Stimulated activated CD8-positive, alpha-beta memory T cell treated with anti-CD3 and anti-CD28 coated beads, Interleukin-15, amount 100 ng/mL, for 4 hours (primary cell): ENCODE measurements at places on chromosomes 4 and X.

- no peak for DNase-seq
Observed at GRCh38 chr4:4362991-4363697, 23.8 kb upstream of the NSG1 start.

DNA sequence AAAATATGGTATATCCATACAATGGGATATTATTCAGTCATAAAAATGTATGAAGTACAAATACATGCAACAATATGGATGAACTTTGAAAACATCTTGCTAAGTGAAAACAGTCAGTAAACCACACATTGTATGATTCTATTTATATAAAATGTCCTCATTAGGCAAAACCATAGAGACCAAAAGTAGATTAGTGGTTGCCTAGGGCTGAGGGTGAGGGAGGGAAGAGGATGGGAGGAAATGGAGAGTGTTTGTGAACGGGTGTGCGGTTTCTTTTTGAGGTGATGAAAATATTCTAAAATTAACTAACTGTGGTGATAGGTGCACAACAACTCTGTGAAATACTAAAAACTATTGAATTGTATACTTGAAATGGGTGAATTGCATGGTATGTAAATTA, 29.6 kb downstream of the TEX11 start:
- no peak for DNase-seq

DNA sequence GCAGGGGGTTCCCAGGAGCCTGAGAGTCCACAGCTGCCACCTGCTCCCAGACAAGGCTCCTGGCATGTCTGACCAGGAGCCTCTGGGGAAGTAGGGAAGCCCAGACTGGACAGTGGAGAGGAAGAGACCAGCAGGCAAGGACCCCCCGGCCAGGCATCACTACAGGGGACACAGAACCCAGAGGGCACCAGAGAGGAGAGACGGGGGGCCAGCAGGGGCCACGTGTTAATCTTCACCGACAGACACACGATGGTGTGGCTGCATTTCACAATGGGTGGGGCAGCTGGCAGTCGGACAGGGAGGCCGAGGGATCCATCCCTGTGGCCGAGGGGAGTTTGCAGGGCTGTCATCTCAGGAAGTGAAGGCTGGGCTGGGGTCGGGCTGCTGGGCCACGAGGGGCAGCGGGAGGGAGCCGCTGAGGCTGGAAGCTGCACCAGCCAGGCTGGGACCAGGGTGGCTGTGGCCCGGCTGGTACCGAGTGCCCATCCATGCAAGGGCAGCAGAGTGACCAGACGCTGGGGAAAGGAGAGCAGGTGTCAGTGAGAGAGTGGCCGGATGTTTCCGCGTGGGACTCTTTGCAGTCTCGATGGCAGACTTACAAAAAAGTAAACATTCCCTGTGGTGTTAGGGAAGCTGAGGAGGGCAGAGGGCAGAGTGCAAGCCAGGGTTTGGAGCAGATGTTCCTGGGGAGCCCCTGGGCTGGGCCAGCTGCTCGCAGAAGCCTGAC, 4.7 kb downstream of the PDE6B start:
- DNase-seq, result no peak

GRCh38 chrX:24646006-24646405, 1.1 kb downstream of the PCYT1B start:
- DNase-seq, result no peak

- DNase-seq, result no peak
Observed at GRCh38 chr4:138953961-138954371, 61.6 kb upstream of the NOCT start.

- DNase-seq, result no peak
Observed at GRCh38 chrX:15790769-15791290, 546 bp downstream of the ZRSR2 start.

GRCh38 chr4:3441501-3442459, at the start of gene HGFAC:
Gene HGFAC (plus strand): TSS chr4:3441968. CDS start chr4:3442002, 34 bp downstream.
- no peak for DNase-seq

DNA sequence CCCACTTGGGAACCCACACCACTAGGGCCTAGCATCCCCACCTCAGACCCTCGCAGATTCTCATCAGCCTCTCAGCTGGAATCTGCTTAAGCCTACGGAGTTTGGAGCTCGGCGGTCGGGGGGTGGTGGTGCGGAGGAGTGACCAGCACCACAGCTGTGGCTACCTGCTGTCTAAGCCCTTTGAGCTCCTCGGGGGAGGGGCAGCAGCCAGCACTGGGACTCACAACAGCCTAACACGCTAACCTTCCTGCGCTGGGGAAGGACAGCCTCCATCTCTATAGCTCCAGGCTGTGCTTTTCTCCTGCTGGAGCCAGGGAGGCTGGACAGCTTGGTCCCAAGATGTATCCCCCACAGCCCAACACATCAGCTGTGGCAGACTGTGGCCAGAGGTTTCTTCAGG, 281.5 kb downstream of the USP46 start:
- no peak for DNase-seq

GRCh38 chr4:187479511-187479910, 516.1 kb upstream of the ZFP42 start:
- DNase-seq, result no peak

- DNase-seq, result no peak
Observed at GRCh38 chr4:136599890-136600289, 932.4 kb downstream of the PCDH18 start.

GRCh38 chrX:6184900-6185515, 43.7 kb downstream of the NLGN4X start:
- DNase-seq, result no peak

- DNase-seq, result no peak
Observed at GRCh38 chrX:68868902-68869800, 40.3 kb downstream of the EFNB1 start.

- no peak for DNase-seq
Observed at GRCh38 chrX:16578218-16578617, 71.7 kb upstream of the S100G start.

GRCh38 chr4:80070880-80071603, 2.0 kb downstream of the ANTXR2 start:
- DNase-seq, result no peak

DNA sequence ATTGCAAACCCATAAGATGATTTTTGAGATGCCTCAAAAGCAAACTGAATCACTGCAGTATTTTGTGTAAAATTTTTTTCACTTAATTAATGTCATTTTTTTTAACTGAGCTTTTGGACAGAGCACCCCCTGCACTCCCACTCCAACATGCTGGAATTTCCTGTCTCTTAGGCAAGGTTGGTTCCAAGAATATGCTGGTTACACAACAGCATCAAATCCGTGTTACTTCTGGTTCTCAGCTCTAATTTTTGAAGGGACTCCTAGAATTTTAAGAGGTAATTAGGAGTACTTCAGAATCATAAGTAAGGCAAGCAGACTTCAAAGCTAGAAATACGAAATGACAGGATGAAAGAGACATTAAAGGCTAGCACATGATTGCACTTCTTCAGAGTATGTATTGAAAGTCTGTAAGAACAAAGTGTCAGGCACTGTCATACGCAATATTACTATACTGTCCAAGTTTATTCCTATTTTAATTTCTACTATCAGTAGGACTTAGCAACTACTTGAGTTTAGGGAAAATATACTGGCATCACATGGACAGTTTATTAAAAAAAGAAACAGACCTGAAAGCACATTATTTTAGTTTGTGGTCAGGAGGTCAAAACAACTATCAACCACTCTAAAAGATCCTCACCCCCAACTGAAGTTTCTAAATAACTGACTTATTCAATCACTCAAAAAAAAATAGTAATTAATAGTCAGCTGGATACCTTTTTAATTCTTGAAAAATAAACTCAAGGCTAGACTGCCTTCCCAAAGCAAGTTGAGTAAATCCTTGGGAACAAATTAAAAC, 1.6 kb upstream of the JCHAIN start:
- no peak for DNase-seq

DNA sequence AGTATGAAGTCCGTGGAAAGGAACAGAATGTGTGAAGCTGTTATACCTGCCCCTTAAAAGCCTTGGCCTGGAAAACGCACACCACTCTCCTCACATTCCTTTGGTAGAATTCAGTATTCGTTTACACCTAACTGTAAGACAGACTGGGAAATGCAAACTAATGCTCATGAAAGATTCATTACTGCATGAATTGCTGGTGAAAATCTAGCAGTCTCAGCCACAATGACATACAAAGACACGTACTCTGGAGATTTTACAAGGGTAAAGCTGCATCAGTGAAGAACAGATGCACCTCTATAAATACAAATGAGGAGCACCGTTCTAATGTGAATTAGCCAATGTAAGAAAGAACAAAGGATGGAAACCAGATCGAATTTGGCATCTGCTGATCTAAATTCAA, 2051.3 kb downstream of the PCDH7 start:
- no peak for DNase-seq
